HepG2 (cell line): ENCODE measurements at places on chromosomes 5 and 9. TPM values are rescaled to one million over a fixed set of nuclear protein-coding genes. Genes with fewer than 3 reads are reported as not detected.

DNA sequence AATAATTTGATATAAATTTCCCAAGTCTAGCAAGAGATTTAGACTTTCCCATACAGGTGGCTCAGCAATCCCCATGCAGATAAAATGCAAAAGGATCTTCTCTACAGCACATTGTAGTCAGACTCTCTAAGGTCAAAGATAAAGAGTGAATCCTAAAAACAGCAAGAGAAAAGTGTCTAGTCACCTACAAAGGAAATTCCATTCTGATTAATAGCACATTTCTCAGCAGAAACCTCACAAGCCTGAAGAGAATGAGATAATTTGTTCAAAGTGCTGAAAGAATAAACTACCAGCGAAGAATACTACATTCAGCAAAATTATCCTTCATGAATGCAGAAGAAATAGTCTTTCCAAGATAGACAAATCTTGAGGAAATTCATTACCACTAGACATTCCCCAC lies 493.3 kb downstream of the PRELID2 start:
- no peak overlapping the region for H3K27ac ChIP-seq
- H3K4me3 ChIP-seq: no peak overlapping the region
- no peak for DNase-seq
- no peaks in the 10 kb centered on the region for H3K27me3 ChIP-seq
- no peaks in the 10 kb centered on the region for H3K36me3 ChIP-seq
- H3K4me1 ChIP-seq: no peaks in the 10 kb centered on the region

- H3K36me3 ChIP-seq: no peaks in the 10 kb centered on the region
- H3K4me3 ChIP-seq: no peak overlapping the region
- H3K27me3 ChIP-seq: peaks cover 38% of the 10 kb centered on the region
Observed at GRCh38 chr5:93600409-93601070, 17.5 kb downstream of the NR2F1 start.

GRCh38 chr5:43038496-43038989 lies 1.6 kb downstream of the ANXA2R start:
- no peak for DNase-seq
- no peak overlapping the region for H3K4me3 ChIP-seq
- no peaks in the 10 kb centered on the region for H3K36me3 ChIP-seq
- H3K27me3 ChIP-seq: no peaks in the 10 kb centered on the region; the same call in 2 of the 3 replicates
- H3K4me1 ChIP-seq: peaks cover 30% of the 10 kb centered on the region
- H3K27ac ChIP-seq: no peak overlapping the region

DNA sequence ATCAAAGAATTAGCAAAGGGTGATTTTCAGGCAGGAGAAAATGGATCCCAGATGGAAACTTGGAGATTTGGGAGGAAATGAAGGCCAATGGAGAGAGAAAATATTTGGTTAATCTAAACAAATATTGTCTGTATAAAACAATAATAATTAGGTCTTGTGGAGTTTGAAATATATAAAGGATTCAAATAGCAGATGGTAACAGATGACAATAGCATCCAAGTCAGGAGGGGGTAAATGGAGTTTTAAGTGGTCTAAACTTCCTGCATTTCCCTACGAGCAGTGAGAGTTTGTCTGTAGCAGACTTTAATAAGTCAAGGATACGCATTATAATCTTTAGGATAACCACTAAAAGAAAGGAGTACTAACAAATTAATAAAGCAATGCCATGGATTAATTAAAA lies 49.0 kb upstream of the GGTA1 start:
- H3K27me3 ChIP-seq: peaks cover 21% of the 10 kb centered on the region; the same call in 2 of the 3 replicates
- H3K36me3 ChIP-seq: no peaks in the 10 kb centered on the region
- no peak overlapping the region for H3K27ac ChIP-seq
- no peak for DNase-seq

GRCh38 chr5:37811866-37812265 lies 28.0 kb downstream of the GDNF start:
- H3K27ac ChIP-seq: no peak overlapping the region
- DNase-seq: no peak
- peaks cover 48% of the 10 kb centered on the region for H3K27me3 ChIP-seq

GRCh38 chr9:117392992-117393391 lies 21.9 kb downstream of the ASTN2 start:
- no peak overlapping the region for H3K4me3 ChIP-seq
- H3K27ac ChIP-seq: no peak overlapping the region
- no peaks in the 10 kb centered on the region for H3K4me1 ChIP-seq
- DNase-seq: no peak
- no peaks in the 10 kb centered on the region for H3K27me3 ChIP-seq

DNA sequence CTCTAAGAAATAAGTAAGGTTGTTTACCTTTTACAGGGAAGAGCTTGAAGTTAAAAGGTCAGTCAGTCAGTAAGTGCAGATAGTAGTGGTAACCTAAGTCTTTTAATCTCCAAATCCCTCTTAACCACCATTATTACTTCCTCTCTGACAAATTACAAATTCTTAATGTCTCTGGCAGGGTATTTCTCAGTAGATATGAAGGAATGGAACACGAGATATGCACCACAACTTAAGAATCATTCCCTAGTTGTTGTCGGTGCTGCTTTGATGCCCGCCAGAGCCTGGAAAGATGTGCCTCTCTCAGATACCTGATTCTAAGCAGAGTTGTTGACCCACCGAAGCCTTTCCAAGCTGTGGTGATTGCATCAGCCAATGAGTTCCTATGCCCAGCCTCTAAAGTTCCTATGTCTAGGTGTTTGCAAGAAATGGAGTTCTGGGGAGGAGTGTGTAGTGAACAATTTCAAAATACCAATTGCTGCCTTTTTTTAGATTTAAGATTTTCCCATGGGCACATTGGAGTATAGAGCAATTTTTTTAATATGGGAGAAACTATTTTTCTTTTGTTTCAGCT lies 78.5 kb downstream of the CD180 start:
- no peak overlapping the region for H3K27ac ChIP-seq
- no peaks in the 10 kb centered on the region for H3K27me3 ChIP-seq
- peaks cover 15% of the 10 kb centered on the region; the same call in 2 of the 3 replicates for H3K36me3 ChIP-seq
- no peak overlapping the region for H3K4me3 ChIP-seq
- DNase-seq: no peak
- peaks cover 12% of the 10 kb centered on the region for H3K4me1 ChIP-seq

GRCh38 chr5:76831110-76831452 lies 12.3 kb downstream of the F2RL1 start:
- no peak overlapping the region for H3K27ac ChIP-seq
- no peaks in the 10 kb centered on the region for H3K27me3 ChIP-seq
- no peaks in the 10 kb centered on the region for H3K4me1 ChIP-seq
- no peak for DNase-seq
- no peak overlapping the region for H3K4me3 ChIP-seq

GRCh38 chr5:76544268-76544926 lies 78.8 kb downstream of the F2RL2 start:
- no peaks in the 10 kb centered on the region for H3K27me3 ChIP-seq
- peak overlapping the region; percentile 21 for H3K27ac ChIP-seq
- H3K4me3 ChIP-seq: no peak overlapping the region
- peak; percentile 70 for DNase-seq

DNA sequence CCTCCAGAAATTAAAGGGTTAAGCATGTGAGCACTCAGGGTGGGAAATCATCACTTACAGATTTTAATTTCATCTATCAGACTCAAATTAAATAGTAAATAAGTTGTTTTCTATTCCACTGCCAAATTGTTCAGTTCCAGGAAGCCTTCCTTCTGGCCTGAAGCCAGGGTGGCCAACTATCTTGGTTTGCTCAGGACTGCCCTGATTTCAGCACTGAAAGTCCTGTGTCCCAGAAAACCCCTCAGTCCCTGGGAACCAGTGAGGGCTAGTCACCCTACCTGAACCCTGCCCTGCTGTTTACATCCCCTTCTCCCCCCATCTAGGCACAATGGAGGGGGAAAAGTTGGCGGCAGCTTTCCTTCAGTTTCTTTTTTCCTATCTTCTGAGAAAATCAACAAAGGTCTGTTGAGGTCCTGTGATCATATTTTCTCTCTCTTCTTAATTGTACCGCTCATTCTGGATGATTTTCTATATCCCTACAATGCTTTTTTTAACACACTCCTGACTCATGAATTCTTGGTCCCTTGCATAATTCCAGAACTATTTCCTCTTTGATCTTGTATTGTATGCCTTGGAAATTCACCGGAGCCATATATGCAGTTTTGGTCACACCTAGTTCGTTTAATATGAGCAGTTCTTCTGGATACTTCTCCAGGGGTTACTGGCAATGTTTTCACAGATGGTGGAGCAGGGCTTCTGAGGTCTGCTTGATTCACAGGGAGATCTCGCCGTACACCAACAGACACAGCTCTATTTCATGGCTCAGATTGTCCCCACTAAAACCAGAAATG lies 103.8 kb downstream of the MAP1B start:
- no peaks in the 10 kb centered on the region for H3K27me3 ChIP-seq
- peaks cover 19% of the 10 kb centered on the region; the same call in 1 of the 2 replicates for H3K4me1 ChIP-seq
- H3K4me3 ChIP-seq: no peak overlapping the region
- H3K36me3 ChIP-seq: no peaks in the 10 kb centered on the region
- DNase-seq: peak; percentile 44

DNA sequence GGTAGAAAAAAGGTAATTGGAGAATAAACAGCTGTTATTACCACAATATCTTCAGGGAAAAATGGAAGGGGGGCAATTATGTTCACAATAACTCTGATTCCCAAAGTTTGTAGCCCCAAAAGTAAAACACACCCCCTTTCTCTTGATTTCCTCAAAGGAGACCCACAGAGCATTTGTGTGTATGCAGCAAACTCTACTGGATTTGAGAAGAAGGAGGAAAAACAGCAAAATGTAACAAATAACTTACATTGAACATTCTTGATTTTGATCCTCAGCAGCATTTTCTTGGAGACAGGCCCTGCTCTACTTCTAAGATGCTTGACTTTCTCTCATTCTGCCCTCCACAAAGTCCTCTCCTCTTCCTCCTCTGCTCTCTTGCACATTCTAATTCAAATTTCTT lies 420.8 kb upstream of the EDIL3 start:
- no peak for DNase-seq
- H3K4me3 ChIP-seq: no peak overlapping the region
- no peaks in the 10 kb centered on the region for H3K36me3 ChIP-seq
- H3K27me3 ChIP-seq: no peaks in the 10 kb centered on the region
- H3K27ac ChIP-seq: no peak overlapping the region

DNA sequence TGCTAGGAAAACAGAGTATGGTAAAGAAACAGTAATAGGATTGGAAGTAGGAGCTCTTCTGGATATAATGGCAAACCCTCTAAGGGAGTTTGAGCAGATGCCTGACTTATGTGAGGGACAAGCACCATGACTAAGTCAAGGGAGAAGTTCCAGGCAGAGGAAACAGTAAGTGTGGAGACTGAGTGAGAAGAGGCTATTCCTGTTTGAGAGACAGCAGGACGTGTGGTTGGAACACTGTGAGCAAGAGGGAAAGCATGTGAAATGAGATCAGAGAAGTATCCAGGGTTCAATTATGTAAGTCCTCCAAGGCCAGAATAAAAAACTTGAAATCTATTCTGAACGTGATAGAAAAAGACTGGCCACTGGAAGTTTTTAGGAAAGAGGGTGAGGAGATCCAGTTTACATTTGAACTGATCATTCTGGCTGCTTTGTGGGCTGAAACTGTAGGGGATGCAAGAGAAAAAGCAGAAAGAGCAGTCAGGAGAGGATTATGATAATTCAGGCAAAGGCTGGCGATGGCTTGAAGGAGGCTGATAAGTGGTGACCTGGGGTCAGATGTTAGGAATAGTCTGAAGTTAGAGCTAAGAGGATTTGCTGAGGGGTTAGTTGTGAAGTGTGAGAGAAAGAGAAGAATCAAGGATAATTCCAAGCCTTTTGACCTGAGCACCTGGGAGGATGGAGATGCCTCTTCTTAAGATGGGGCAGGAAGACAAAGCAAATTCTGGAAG lies 19.2 kb downstream of the DMAC1 start:
- no peak for DNase-seq
- no peak overlapping the region for H3K27ac ChIP-seq
- no peaks in the 10 kb centered on the region for H3K36me3 ChIP-seq
- H3K4me1 ChIP-seq: no peaks in the 10 kb centered on the region
- no peak overlapping the region for H3K4me3 ChIP-seq

GRCh38 chr5:76617229-76617628 lies 6.0 kb downstream of the F2RL2 start:
- no peak overlapping the region for H3K4me3 ChIP-seq
- H3K4me1 ChIP-seq: no peaks in the 10 kb centered on the region
- no peak overlapping the region for H3K27ac ChIP-seq
- no peaks in the 10 kb centered on the region for H3K27me3 ChIP-seq
- peaks cover 17% of the 10 kb centered on the region for H3K36me3 ChIP-seq

- H3K4me3 ChIP-seq: no peak overlapping the region
- no peak overlapping the region for H3K27ac ChIP-seq
- no peaks in the 10 kb centered on the region for H3K36me3 ChIP-seq
- H3K4me1 ChIP-seq: no peaks in the 10 kb centered on the region
Observed at GRCh38 chr9:110338143-110338542, 480 bp upstream of the TXNDC8 start.

GRCh38 chr5:146032911-146033310 lies 72.5 kb downstream of the PLAC8L1 start:
- no peak for DNase-seq
- no peak overlapping the region for H3K4me3 ChIP-seq
- H3K27me3 ChIP-seq: no peaks in the 10 kb centered on the region
- H3K36me3 ChIP-seq: no peaks in the 10 kb centered on the region; the same call in 1 of the 2 replicates

GRCh38 chr9:37575921-37576721 lies at the start of gene FBXO10:
TSS of gene FBXO10 (minus strand) at chr9:37576380. CDS start at chr9:37541768, 34,612 bp downstream.
- no peaks in the 10 kb centered on the region; the same call in 1 of the 2 replicates for H3K36me3 ChIP-seq
- DNase-seq: no peak
- peak within 1 kb of the TSS; percentile 69 for H3K4me3 ChIP-seq
- H3K4me1 ChIP-seq: peaks cover 19% of the 10 kb centered on the region

GRCh38 chr9:33820231-33820745 lies 3.3 kb downstream of the UBE2R2 start:
- no peak overlapping the region for H3K27ac ChIP-seq
- no peaks in the 10 kb centered on the region for H3K36me3 ChIP-seq
- H3K4me1 ChIP-seq: peaks cover 36% of the 10 kb centered on the region

- no peaks in the 10 kb centered on the region for H3K27me3 ChIP-seq
- H3K27ac ChIP-seq: no peak overlapping the region
- no peak for DNase-seq
- H3K4me1 ChIP-seq: no peaks in the 10 kb centered on the region
- no peaks in the 10 kb centered on the region for H3K36me3 ChIP-seq
Observed at GRCh38 chr5:19018822-19019221, 969.2 kb downstream of the CDH18 start.

DNA sequence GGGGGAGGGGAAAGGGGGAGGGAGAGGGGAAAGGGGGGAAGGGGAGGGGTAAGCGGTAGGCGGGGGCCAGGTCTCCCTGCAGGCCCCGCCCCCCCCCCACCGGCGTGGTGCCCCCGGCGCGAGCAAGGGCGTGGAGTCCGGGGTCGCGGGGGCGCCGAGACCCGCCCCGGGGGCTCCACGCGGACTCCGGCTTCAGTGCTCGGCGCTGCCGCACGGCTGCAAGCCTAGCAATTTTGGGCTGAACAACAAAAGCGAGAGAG lies 10.8 kb downstream of the C9orf50 start:
- H3K4me3 ChIP-seq: peak overlapping the region; percentile 87
- H3K36me3 ChIP-seq: no peaks in the 10 kb centered on the region; the same call in 1 of the 2 replicates
- no peak for DNase-seq
- H3K27me3 ChIP-seq: no peaks in the 10 kb centered on the region
- H3K27ac ChIP-seq: peak overlapping the region; percentile 58
- H3K4me1 ChIP-seq: peaks cover 67% of the 10 kb centered on the region

GRCh38 chr9:70484232-70485130 lies 70.0 kb upstream of the KLF9 start:
- H3K27ac ChIP-seq: no peak overlapping the region
- H3K27me3 ChIP-seq: no peaks in the 10 kb centered on the region
- H3K36me3 ChIP-seq: no peaks in the 10 kb centered on the region
- H3K4me1 ChIP-seq: peaks cover 18% of the 10 kb centered on the region
- no peak overlapping the region for H3K4me3 ChIP-seq

- no peaks in the 10 kb centered on the region for H3K4me1 ChIP-seq
- no peak overlapping the region for H3K4me3 ChIP-seq
- DNase-seq: no peak
Observed at GRCh38 chr5:167261309-167262100, 1029.9 kb upstream of the WWC1 start.

Gene HRH2
- not detected in 2 replicates for total RNA-seq

Gene ZNF354C
- 0.02 and 0.03 TPM in 2 replicates for total RNA-seq

Gene SLC4A9
- not detected in 2 replicates for total RNA-seq

Gene RNF130
- 21.3 and 28.2 TPM in 2 replicates for total RNA-seq

Gene SPAAR
- total RNA-seq: 0.07 TPM in 1 of 2 replicates, not detected in the other

Gene CBY3
- total RNA-seq: not detected in 2 replicates
